ENCODE measurements at places on chromosomes 13 and 19.

DNA sequence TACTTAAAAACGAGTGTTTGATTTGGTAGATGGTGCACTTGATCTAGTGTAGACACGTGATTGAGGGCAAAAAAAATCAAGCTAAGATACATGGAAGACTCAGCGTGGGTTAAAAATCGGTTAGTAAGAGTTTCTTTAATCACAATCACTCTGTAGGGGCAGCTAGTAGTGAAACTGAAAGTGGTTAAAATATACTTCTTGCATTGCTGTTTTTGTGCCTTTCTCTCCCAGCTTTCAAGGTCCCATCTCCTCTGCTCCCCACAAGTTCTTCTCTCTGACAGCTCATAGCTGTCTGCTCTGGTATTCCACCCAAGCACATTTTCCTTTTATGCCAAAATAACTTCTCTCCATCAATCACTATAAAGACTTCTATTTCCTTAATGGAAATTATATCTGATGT lies 1089.7 kb downstream of the EFNB2 start:
- no peak for DNase-seq

DNA sequence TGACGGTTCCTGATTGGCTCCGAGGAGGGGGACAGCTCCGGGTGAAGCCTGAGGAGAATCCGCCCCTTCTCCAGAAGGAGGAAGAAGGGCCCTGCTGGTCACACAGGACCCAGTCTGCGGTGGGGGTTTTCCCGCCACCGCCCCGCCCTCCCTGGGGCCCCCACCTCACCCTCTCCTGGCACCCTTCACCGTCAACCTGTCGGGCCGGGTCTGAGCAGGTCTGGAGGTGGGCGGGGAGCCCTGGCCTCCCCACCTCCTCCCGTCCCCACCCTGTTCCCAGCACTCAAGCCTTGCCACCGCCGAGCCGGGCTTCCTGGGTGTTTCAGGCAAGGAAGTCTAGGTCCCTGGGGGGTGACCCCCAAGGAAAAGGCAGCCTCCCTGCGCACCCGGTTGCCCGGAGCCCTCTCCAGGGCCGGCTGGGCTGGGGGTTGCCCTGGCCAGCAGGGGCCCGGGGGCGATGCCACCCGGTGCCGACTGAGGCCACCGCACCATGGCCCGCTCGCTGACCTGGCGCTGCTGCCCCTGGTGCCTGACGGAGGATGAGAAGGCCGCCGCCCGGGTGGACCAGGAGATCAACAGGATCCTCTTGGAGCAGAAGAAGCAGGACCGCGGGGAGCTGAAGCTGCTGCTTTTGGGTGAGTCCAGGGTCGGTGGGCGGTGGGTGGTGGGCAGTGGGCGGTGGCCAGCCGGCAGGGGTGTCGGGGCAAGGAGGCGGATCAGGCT lies at the start of gene GNA15:
Gene GNA15 (plus strand): TSS at position 73 of the 723 bp plus-strand sequence. CDS start 418 bp downstream, at position 491.
- no peak for DNase-seq

- DNase-seq, result no peak
These were observed 5.6 kb downstream of the UHRF1 start for GRCh38 chr19:4914736-4915501.

GRCh38 chr13:94617389-94618000 lies 15.8 kb downstream of the GPR180 start:
- DNase-seq, result no peak

DNA sequence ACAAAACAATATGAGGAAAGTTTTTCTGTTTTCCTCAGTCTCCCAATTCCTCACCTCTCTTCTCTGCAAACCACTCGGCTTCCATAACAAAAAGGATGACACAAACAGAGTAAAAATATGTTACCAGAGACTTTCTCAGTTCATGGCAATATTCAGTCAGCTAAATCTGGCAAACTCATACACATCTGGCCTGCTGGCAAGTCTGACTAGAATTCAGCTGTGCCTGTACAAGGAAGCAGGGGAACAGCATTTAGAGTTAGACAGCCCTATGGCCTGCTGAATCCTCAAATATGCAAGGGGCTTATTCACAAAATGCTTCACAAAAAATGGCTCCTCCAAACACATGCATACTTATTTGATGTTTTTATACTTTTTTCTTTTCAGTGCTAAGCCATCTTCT lies 227.8 kb downstream of the ENOX1 start:
- no peak for DNase-seq

- no peak for DNase-seq
These were observed 716 bp upstream of the MAP2K2 start for GRCh38 chr19:4124638-4125037.
